H1 (cell line): ENCODE measurements at places on chromosomes 2 and 18.
A peak's percentile ranks its signal among the peaks of the same experiment; 100 is the strongest.

GRCh38 chr2:101380376-101380775 lies 6.9 kb downstream of the CREG2 start:
- no peak for DNase-seq

- DNase-seq: no peak
These were observed 105.9 kb upstream of the THOC1 start for GRCh38 chr18:373780-374179.

DNA sequence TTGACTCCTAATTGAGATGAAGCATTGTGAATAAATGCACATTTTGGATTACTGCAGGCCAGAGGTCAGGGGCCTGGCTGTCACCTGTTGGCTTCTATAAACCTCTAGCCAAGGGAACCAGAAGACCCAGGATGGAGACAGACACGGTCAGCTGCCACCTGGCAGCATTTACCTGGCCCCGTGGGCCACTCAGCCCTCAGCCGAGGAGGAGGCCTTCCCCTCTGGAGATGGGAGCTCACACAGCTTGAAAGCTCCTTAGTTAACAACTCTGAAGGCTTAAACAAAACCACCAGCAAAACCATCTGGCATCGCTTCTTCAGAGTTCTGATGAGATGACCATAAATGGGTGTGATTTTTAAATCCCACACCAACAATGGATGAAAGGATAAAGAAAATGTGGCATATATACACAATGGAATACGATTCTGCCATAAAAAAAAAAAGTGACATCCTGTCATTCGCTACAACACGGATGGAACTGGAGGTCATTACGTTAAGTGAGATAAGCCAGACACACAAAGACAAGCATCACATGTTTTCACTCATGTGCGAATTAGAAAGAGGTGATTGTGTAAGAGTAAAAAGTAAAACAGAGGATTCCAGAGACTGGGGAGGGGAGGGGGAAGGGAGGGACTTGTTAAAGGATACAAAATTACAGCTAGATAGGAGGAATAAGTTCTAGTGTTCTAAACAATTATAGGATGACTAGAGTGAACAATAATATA lies 218.4 kb downstream of the TMEM163 start:
- no peak for DNase-seq

DNA sequence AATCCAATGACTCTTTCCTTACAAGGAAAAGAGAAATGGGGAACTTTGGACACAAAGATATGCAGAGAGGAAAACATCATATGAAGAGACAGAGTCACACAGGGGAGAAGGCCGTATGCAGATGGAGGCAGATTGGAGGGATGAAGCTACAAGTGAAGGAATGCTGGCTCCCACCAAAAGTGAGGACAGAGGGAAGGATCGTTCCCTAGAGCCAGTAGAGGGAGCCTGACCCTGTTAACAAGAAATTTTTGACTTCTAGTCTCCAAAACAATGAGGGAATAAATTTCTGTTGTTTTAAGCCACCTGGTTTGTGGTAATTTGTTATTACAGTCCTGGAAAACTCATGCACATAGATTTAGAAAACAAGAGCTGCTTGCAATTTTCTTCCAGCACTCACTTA lies 169.3 kb downstream of the PMAIP1 start:
- no peak for DNase-seq

- no peak for DNase-seq
These were observed 22.9 kb downstream of the ITGAV start for GRCh38 chr2:186612555-186613440.

GRCh38 chr2:239960929-239961661 lies 64.0 kb downstream of the NDUFA10 start:
- peak; percentile 27 for DNase-seq

GRCh38 chr2:46988230-46988629 lies 72.6 kb upstream of the MCFD2 start:
- DNase-seq: no peak

- no peak for DNase-seq
These were observed 33.7 kb upstream of the TAF1B start for GRCh38 chr2:9809448-9810088.

DNA sequence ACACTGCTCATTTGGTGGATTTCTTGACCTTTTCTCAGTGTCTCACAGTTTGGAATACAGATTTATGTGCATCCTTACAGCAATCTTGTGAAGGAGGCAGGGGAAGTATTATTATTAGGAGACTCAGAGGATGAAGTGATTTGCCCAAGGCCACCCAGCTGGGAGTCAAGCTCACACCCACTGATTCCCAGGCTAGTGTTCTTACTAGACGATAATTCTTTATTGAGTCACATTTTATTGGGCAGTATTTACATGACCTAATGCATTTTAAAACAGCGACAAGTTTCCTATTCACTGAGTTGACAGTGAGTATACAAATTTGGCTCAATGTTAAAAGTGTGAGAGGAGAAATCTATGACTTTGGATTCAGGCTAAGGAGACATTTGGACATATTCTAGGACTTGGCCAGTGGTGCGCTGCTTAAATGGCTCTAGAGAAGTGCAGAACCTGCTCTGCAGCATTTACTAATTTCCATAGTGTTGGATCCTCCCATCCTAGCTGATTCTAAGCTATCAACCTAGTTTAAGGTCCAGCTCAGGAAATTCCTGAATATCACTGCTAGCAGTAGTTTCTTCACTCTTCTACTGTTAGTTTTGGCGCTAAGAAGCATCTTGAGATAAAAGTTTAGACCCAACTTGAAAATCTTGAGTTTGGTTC lies 199.3 kb downstream of the MTX2 start:
- no peak for DNase-seq

- no peak for DNase-seq
These were observed 12.2 kb downstream of the RAB31 start for GRCh38 chr18:9720327-9720726.

- no peak for DNase-seq
These were observed 158.3 kb upstream of the NDUFV2 start for GRCh38 chr18:8943900-8944870.

DNA sequence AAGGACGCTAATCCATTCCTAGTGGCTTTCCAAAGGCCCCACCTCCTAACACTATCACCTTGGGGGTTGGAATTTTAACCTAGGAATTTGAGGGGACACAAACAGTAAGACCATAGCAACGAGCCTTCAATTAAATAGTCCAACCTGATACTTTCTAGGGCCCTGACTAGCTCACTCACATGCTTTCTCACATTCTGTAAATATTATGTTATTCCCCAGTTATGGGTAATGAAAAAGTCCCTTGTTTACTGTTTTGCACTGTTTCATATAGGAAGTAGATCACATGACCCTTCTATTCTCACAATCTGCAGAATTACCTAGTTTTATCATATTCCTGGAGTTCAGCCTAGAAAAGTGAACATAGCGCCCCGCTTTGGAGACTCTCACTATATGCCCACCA lies 1212.1 kb upstream of the ACVR2A start:
- DNase-seq: no peak

- DNase-seq: peak; percentile 92
These were observed 80.7 kb upstream of the MEX3C start for GRCh38 chr18:51278045-51278649.

DNA sequence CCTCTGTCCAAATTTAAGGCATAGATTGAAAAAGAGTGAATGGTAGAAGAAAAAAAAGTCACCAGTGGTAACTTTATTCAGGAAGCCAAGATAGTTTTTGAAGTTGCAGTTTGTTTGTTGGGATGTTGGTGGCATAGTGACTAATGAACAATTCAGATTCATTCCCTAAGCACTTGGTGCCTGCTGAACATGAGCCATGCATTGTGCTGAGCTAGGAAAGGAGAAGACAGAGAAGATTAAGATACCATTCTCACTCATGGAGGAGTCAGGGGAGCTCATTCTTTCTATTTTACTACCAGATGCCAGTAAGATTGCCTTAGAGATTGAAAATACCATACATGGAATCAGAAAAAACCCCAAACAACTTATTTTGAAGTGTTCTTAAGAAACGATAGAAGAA lies 25.1 kb downstream of the MEIS1 start:
- no peak for DNase-seq

- DNase-seq: no peak
These were observed 59.5 kb upstream of the CCDC195 start for GRCh38 chr2:224775647-224776046.

GRCh38 chr2:203498161-203498560 lies 36.9 kb downstream of the RAPH1 start:
- DNase-seq: no peak

GRCh38 chr2:156452971-156453370 lies 16.8 kb downstream of the GPD2 start:
- no peak for DNase-seq

DNA sequence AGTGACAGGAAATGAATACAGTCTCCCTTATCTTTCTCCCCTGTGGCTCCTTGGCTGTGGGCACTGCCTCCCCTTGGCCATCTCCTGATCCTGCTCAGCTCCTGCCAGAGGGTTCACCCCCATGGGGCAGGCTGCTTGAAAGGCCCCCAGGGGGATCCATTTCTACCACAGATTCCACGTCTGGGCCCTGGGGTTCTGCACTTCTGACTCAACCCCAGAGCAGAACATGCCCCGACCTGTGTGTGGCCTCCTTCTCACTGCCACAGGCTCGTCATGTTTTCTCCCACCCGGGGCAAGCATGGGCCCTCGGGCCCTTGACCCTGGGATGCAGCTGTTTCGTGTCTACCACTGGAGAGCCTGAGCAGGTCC lies 122.2 kb downstream of the ACKR3 start:
- no peak for DNase-seq

GRCh38 chr2:102886216-102886893 lies 124.5 kb downstream of the TMEM182 start:
- DNase-seq: no peak

GRCh38 chr2:167988296-167988695 lies 259.1 kb downstream of the STK39 start:
- no peak for DNase-seq

DNA sequence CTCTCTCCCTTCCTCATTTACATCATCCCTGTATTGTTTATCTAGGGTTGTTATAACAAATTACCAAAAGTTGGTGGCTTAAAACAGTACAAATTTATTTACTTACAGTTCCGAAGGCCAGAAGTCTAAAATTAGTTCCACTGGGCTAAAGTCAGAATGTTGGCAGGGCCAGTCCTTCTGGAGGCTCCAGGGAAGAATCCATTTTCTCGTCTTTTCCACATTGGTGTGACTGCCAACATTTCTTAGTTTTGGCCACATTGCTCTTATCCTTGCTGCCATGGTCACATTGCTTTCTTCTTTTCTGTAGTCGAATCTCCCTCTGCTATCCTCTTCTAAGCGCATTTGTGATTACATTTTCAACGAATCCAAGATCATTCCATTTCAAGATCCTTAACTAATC lies 34.7 kb downstream of the ICOS start:
- DNase-seq: no peak

GRCh38 chr2:67651565-67651964 lies 254.4 kb downstream of the ETAA1 start:
- DNase-seq: no peak

DNA sequence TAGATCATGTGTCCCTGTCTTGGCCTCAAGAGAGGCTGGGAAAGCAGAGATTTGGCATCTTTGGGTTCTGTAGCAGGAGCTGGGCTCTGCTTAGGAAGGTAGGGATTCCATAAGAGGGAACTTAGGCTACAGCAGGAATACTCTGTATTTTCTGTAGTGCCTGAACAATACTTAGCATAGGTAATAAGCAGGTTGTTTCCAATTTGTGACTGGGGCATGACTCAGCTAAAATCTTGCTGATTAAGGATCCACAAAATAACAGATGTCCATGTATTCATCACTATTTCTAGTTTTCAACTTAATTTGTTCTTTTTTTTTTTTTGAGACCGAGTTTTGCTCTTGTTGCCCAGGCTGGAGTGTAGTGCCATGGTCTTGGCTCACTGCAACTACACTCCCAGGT lies 68.5 kb downstream of the SMAD4 start:
- DNase-seq: no peak

- DNase-seq: no peak
These were observed 14.0 kb downstream of the RAMP1 start for GRCh38 chr2:237873421-237873831.

GRCh38 chr2:65901756-65902155 lies 469.4 kb upstream of the SPRED2 start:
- no peak for DNase-seq

- no peak for DNase-seq
These were observed 54.6 kb downstream of the RDH14 start for GRCh38 chr2:18505703-18506341.

GRCh38 chr2:201203916-201204654 lies 21.1 kb downstream of the CASP10 start:
- DNase-seq: no peak

GRCh38 chr2:189016311-189016861 lies 42.2 kb downstream of the COL3A1 start:
- DNase-seq: no peak

- DNase-seq: no peak
These were observed 151.1 kb downstream of the MBP start for GRCh38 chr18:76981396-76981968.

DNA sequence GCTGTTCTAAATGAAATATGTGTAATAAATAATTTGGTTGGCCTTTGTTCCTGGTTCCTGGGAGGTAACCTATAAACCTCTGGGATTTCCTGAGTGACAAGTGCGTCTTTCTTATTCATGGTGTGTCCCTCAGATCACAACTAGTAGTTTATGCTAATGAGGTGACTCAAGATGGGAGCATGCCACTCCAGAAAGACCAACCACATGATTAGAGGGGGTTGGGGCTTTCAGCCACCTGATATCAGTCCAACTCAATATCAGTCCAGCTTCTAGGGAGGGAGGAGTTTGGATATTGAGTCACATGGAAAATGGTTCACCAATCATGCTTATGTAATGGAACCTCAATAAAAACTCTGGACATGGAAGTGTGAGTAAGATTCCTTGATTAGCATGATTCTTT lies 96.6 kb downstream of the QPCT start:
- DNase-seq: no peak

DNA sequence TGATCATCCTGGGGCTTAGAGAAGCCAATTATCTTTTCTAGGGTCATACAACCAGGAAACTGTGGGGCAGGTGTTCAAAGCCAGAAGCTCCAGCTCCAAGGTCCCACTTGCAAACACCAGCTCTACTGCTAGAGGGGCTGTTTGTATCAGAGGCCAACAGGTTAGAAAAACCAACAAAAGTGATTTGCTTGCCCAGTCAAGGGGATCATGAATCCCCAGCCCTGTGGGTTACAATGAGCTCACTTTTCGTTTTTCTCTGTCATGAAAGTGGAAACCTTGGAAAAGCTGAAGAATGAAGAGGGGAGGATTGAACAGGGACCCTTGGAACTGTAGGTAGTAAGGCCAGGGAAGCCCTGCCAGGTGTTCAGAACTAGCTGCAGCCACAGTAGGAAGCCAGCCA lies 119.2 kb downstream of the SPP2 start:
- no peak for DNase-seq

- no peak for DNase-seq
These were observed 17.3 kb downstream of the SPOPL start for GRCh38 chr2:138518860-138519259.

DNA sequence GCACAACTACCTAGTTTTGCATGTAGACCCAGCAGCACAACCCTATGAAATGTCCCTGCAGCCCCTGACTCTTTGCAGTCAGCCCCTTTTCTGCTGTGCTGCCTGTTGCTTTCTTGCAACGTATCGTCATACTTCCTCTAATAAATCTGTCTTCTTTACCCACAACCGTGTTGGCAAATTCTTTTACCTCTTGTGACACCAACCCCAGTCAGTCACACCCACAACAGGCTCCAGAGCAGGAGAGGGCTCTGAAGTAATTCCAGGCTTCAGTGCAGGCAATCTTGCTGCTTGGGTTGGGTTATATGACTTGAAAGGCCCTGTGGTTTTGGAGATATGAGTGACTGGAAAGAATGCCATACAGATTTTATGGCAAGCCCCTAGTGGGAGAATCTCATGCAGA lies 79.1 kb upstream of the KCNH7 start:
- no peak for DNase-seq
